ENCODE measurements at places on chromosomes 1 and 21.
A peak's percentile ranks its signal among the peaks of the same experiment; 100 is the strongest.

DNA sequence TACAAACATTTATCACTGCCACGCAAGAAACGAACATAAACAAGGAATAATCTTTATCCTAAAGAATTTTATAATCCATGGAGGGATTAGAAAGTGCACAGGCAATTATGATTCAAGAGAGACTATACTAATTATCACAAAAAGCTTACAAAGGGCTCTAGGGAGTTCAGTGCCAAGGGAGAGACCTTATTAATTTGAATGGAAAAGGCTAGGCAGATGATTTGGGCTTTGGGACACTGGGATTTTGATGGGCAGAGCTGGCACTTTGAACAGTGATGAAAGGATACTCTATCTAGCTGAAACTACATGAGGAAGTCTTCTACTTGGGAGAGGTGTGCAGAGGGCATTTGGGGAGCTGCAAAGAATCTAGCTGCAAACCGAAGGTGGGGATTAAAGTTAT lies 48.9 kb upstream of the IVNS1ABP start:
- no peak for DNase-seq

- DNase-seq: no peak
These were observed 19.8 kb downstream of the SLC37A1 start for GRCh38 chr21:42533306-42533962.

- no peak for DNase-seq
These were observed 81.1 kb upstream of the CNTN2 start for GRCh38 chr1:204961765-204962419.

DNA sequence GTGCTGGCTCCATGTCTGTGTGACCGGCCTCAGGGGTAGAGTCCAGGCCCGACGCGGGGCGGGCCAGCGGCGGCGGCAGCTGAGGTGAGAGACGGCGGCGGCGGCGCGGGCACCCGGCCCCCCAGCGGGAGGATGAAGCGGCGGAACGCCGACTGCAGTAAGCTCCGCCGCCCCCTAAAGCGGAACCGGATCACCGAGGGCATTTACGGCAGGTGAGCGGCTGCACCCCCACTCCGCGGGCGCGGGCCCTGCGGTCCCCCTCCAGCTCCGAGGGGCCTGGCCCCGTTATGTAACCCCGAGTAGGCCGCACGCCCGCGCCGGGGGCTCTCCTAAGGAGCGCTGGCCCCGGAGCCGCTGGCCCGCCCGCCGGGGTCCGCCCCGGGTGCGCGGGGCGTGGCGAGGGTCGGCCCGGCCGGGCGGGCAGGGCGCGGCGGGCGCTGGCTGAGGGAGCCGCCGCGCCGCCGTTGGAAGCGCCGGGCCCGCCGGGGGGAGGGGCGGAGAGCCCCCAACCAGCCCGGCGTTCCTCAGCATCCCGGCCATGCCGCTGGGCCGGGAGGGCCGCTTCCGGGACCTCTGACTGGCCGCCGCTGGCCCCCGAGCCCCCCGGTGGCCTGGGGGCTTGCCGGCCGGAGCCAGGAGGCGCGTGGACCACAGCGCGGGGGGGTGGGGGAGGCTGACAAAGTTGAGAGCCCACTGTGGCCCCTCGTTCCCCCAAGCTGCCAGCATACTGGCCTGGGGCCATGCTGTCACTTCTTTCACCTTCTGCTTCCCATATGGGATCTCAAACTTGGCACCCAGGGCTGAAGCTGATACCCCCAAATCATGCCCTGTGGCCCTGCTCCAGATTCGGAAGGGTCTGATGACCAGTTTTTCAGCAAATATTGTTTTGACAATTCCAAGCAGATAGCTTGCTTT lies 527 bp downstream of the MACO1 start:
- DNase-seq: no peak

DNA sequence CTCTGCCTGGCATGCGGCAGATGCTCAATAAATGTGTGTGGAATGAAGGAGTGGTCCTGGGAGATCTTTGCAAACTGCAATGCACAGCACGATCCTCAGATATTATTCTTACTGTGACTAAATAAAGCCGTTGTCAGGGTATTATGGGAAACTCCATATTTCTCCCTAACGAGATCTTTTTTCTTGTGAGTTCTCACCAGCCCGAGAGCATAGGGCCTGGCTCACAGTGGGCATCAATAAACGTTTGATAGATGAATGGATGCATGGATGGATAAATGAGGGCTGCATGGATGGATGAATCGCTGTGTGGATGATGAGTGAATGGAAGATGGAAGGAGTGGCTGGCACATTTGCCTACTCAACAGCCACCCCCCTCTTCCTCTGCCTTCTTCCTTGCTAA lies 69.6 kb downstream of the SDC3 start:
- DNase-seq: no peak

- no peak for DNase-seq
These were observed 109.9 kb downstream of the NGF start for GRCh38 chr1:115228191-115228590.

DNA sequence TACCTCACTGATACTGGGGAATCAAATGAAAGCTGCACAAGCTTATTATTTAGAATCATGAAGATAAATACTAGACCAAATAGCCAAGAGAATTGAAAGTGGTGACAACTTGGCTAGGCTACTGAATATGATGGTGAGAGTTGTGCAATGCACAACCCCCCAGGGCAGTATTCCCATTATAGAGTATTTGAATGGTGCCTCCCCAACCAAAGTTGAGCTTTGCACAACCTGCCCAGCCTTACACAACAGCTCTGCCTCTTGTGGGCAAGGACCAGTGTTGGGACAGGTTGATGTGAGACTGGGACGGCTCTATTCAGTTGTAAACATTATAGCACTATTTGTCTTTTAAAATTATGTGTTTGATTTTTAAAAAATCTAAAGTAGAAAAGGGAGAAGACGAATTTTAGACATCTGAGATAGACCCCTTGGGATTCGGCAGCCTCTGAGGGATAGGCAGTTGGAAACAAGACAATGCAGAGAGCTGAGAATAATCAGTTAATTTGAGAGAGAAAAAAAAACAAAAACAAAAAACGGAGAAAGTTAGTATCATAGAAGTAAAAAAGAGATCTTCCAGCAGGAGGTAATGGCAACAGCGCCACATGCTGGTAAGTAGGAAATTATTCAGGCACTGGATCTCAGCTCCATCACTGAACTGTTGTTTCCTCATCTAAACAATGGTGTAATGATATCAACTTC lies 91.0 kb upstream of the KCNA3 start:
- DNase-seq: no peak

DNA sequence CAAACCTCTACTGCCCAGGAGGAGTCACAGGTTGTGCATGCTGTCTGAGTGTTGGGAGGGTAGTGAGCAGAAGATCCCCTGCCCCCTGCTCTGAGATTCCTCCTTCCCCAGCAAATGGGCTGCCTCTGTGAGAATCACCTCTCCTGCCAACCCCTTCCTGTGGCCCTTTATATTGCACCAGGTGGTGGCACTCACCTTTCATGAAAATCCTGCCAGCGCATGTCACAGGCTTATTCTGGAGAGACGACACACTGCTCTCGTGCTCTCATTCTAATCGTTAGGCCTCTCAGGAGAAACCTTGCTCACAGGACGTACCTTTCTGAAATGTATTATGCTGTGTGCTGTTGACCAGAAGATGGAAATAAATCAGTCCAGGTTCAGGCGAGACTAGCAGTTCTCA lies 113.7 kb downstream of the RGL1 start:
- DNase-seq: no peak

DNA sequence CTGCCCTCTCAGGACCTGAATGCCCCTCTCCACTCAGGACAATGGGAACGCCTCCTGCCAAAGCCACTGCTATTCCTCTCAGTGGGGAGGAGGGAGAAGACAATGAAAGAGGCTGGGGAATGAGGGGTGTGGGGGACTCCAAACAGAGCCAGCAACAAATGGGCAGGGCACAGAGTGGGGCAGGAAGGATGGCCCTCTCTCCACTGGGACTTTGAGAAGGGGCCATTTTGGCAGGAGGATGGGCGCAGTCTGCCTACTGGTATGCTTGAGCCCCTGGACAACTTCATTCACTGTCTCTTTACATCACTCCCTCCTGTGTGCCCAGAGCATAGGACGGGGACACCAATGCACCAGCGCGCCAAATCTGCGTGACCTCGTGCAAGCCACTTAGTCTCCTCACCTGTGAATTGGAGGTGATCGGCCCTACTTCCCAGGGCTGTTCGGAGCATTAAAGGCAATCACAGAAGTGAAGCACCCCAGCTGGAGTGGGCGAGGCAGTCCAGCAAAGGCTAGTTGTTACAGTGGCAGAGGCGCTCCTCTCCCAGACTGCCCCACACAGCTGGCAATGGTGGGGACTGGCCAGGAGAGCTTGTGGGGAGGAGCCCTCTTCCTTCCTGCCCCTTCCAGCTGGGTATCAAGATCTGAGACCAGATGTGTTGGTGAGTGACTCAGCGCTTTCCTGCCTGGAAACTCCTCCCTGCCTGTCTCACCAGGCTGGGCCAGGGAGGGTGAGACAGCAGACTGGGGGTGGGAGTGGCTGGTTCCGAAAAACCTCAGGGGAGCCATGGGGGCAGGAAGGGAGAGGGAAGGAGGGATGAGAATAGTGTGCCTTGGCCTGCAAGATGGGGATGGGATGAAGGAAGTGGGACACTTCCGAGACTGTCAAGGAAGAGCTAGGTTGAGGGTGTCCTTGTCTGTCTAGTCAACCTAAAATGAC lies 22.4 kb upstream of the SYNC start:
- DNase-seq: peak; percentile 82

GRCh38 chr1:206608108-206608698 lies 4.1 kb downstream of the EIF2D start:
- no peak for DNase-seq

GRCh38 chr21:34126691-34127090 lies 53.3 kb downstream of the MRPS6 start:
- no peak for DNase-seq

DNA sequence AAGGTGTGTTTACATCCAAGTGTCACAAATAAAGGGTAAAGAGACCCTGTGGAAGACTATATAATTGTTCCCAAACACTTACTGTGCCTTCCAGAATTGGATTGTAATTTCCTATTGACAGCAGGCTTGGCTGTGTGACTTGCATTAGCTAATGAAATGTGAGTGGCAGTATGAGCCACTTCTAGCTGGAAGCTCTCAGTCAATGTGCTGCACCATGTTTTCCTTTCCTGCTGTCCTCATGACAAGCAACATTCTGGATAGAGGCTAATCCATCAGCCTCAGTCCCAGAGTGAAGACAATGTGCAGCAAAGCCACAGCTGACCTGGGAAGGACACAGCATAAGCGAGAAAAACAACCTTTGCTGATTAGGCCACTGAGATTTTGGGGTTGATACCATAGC lies 5.9 kb upstream of the FOXJ3 start:
- no peak for DNase-seq

DNA sequence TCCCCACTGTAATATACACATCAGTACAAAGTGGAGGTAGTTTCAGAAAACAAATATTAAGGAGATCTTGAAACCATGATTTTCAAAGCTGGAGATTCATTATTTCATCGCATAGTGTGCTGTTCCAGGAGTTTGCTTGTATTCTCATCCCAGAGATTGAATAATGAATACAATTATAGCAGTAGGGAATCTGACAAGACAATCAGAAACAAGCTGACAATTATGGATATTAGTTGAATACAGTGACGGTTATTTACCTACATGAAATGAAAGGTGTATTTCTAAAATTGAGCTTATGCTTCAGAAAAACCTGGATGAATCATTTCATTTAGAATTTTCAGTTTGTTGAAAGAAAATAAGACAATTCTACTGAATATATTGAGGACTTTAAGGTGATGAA lies 2119.0 kb downstream of the MRPL39 start:
- DNase-seq: no peak

- DNase-seq: no peak
These were observed 1536.8 kb downstream of the KCNT2 start for GRCh38 chr1:195071461-195071860.

DNA sequence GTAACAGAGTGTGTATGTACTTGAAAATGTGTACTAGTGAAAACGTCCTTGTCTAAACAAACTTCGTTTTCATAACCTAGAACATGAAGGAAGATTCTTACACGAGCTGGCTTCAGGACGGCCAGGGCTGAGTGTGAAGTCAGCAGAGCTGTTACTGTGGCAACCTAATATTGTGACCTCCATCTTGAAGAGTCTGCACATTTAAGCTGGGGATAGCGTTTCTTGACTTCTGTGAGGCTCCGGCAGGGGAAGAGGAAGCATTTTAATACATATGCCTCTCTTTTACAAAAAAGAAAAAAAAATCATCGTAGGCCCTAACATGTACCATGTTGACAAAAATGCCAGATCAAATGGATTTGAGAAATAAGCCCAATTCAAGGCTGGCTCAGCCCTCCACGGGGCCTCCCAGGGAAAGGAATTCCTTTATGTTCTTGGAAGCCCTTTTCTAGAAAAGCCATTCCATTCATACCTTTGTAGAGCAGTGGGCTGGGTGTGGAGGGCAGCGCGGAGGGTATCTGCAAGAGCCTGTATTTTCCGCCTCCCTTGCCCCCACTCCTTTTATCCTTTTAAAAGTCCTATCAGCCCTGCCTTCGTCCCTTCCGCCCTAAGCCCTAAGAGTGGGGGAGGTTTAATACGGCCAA lies 51.1 kb downstream of the SIM2 start:
- DNase-seq: no peak

GRCh38 chr1:111672331-111672730 lies 52.7 kb downstream of the RAP1A start:
- DNase-seq: no peak

DNA sequence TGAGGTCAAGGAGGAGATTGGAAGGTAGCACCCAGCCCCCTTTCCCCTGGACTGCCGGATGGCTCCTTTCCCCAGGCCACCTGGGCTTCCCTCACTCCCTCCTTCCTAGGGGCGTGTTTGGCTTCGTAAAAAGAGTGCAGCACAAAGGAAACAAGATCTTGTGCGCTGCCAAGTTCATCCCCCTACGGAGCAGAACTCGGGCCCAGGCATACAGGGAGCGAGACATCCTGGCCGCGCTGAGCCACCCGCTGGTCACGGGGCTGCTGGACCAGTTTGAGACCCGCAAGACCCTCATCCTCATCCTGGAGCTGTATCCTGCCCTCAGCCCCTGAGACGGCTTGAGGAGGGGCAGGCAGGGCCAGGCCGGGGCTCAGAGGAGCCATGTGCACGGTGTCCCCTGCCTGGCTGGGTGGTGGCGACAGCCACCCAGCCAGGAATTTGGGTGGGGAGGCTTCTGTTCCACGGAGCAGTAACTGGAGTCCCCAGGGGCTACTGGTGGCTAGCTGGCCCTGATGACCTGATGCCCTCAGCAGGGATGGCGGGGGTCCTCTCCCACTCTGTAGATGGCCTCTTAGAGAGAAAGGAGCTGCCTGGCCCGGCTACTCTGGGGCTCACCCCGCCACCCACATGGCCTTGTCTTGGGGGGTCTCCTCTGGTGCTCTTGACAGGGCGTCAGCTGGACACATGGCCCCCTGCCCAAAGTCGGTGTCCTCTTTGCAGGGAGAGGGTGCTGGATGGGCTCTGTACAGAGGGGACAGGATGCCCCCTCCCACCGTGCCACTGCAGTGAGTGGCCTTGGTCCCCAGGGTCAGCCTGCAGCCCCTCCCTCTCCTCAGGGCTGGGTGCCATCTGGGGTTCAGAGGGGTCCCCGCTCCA lies 39.5 kb downstream of the TRIM11 start:
- DNase-seq: no peak

- DNase-seq: no peak
These were observed 91.4 kb downstream of the LYPLAL1 start for GRCh38 chr1:219265026-219265515.
